NCI-H526 (cell line): ENCODE measurements at places on chromosomes 4 and X.

GRCh38 chrX:642436-643240 lies 12.0 kb downstream of the SHOX start:
- no peak for DNase-seq

DNA sequence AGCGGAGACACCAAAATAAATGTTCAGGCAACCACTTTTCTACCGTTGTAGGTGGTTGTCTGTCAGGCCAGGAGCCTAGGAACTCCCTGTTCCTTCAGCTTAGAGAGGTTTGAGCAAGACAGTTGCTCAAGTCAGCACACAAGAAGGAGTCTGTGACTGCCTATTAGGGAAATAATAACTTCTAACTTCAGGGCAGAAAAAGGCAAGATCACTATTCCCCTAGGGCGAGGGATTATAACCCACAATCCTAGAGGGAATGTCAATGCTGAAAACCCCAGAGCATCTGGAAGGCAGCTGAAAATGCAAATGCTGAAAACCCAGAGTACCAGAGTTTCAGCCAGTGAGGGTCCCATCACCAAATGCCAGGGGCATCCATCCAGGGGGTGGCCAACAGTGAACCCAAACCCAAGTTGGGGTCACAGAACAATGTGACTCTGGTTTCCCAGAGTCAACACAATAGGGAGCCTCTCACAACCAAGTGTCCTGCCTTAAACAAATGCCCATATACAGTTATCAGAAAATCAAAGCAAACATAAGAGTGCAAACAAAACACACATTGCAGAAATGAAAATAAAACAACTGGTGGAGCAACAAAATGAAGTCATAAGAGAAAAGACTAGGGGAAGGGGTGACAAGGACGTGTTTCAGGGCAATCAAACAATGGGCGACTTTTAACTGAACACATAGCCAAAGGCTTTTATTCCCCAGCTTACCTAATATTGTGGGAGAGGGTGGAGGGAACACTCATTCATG lies 27.6 kb downstream of the MORF4L2 start:
- DNase-seq = no peak

GRCh38 chrX:23501974-23502373 lies 165.3 kb upstream of the PRDX4 start:
- no peak for DNase-seq

- no peak for DNase-seq
These were observed 550 bp upstream of the CHM start for GRCh38 chrX:86047936-86048280.

DNA sequence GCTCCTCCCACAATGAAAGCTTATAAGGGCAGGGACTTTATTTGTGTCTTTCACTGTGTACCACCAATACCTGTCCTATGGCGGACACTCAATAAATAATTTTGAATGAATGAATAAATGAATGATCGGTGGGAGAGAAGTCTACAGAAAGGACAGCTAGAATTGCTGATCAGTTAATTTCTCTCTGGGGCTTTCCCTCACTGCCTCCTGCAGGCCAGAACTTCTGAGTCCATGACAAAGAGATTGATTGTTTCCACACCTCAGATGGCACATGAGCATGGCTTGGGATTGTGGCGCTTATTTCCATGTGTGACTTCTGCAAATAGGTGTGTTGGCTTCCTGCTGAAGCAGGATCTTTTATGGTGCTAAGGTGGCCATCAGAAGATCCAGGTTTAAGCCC lies 6.3 kb downstream of the FAM47E start:
- peak; percentile 8 for DNase-seq

GRCh38 chr4:19774690-19775256 lies 476.9 kb upstream of the SLIT2 start:
- DNase-seq = no peak

- no peak for DNase-seq
These were observed 76.7 kb downstream of the SLC4A4 start for GRCh38 chr4:71415491-71415890.

DNA sequence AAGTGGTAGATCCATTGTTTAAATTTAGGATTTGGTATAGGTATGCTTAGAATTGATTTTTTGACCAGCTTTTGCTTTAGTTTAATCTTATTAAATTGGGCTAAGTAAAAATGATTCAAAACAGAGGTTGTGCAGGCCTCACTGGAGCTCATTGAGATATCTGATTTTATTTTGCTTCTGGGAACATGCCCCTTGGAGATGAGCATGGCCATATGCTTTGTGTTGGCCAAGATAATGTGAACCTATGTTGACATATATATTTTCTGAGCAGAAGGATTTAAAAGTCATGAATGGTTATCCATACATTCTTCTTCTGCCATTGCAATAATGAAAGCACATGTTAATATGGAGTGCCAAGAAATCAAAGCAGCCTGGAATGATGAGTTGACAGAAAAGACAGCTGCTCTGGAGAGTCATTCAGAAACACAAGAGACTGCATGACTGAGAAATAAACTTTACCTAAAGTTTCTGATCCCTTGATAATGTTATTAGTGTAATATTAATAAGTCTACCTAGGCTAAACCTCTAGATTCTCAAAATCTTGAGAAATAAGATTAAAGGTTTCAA lies 489.7 kb upstream of the GNPDA2 start:
- no peak for DNase-seq

DNA sequence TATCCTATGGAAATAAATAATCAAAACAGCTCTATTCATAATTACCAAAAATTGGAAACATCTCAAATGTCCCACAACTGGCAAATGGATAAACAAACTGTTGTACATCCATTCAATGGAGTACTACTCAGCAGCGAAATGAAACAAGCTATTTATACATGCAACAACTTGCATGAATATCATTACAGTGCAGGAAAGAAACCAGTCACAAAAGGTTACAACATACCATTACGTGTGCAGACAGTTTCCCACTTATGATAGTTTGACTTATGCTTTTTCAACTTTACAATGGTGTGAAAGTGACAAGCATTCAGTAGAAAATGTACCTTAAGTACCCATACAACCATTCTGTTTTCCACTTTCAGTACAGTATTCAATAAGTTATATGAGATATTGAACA lies 82.3 kb downstream of the NEK1 start:
- DNase-seq = no peak

- DNase-seq = no peak
These were observed 164.9 kb downstream of the DCTD start for GRCh38 chr4:182752158-182752910.

- no peak for DNase-seq
These were observed 76.5 kb downstream of the DDIT4L start for GRCh38 chr4:100113732-100114131.

- no peak for DNase-seq
These were observed 14.6 kb downstream of the RAP2C start for GRCh38 chrX:132204629-132205028.

GRCh38 chrX:129759576-129760061 lies 20.1 kb upstream of the SASH3 start:
- no peak for DNase-seq

DNA sequence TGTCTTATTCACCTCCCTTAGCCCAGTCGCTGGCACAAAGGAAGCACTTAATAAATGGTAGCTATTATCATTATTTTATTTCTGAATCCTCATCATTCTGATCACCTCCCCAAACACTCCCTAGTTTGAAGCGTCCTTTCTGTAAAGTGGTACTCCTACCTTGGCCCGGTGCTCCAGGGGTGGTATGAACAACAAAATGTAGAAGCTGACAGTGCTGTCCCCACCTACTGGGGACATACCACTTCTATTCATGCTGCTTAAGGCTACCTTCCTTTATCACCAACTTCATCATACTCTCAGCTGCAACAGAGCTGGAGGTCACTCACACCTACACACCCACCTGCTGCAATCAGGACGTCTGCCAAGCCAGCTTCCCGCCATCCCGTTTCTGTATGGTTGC lies 40.8 kb upstream of the APLN start:
- DNase-seq = no peak
